ENCODE measurements at places on chromosomes 12 and 14.

GRCh38 chr12:2633825-2634200 is 161.0 kb upstream of the FKBP4 start:
- DNase-seq: no peak

DNA sequence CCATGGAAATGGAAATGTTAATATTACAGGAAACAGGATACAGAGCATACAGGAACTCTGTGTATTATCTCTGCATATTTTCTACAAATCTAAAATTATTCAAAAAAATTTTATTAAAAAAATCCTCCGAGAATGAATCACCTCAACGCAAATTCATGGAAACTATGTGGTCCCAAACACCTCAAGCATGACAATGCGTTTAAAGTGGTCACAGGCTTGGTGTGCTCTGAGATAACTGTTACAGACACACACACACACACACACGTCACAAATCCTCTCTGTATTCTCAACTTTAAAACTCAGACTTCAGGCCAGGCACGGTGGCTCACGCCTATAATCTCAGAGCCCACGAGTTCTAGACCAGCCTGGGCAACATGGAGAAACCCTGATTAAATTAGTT is 45.3 kb upstream of the MTERF2 start:
- DNase-seq: no peak

- no peak for DNase-seq
Observed at GRCh38 chr12:124445121-124445718, 122.2 kb downstream of the NCOR2 start.

- no peak for DNase-seq
Observed at GRCh38 chr14:96905825-96906224, 108.6 kb downstream of the VRK1 start.
